ENCODE measurements at places on chromosomes 5 and 9. TPM values are rescaled to one million over a fixed set of nuclear protein-coding genes. Genes with fewer than 3 reads are reported as not detected.

Gene MTAP
- total RNA-seq = 12.9 TPM

Gene CDH9
- total RNA-seq = not detected

Gene ZNF879
- total RNA-seq = 2.4 TPM

Gene PTGDS
- 5.4 TPM for total RNA-seq

Gene RBM18
- 6.1 TPM for total RNA-seq

Gene SPATA31A5
- not detected for total RNA-seq

Gene CDKN2B
- 1.3 TPM for total RNA-seq

- H3K36me3 ChIP-seq = no peaks in the 10 kb centered on the region
- no peak overlapping the region for H3K4me3 ChIP-seq
- H3K4me1 ChIP-seq = peaks cover 32% of the 10 kb centered on the region
- DNase-seq = no peak
- peak overlapping the region; percentile 68 for H3K27ac ChIP-seq
Measured at GRCh38 chr9:1978941-1979340, 36.2 kb upstream of the SMARCA2 start.

- peaks cover 17% of the 10 kb centered on the region for H3K4me1 ChIP-seq
- no peak for DNase-seq
- H3K27me3 ChIP-seq = no peaks in the 10 kb centered on the region
- peak overlapping the region; percentile 80 for H3K27ac ChIP-seq
- no peak overlapping the region for H3K4me3 ChIP-seq
Measured at GRCh38 chr9:118331622-118332045, 627.4 kb downstream of the TLR4 start.

DNA sequence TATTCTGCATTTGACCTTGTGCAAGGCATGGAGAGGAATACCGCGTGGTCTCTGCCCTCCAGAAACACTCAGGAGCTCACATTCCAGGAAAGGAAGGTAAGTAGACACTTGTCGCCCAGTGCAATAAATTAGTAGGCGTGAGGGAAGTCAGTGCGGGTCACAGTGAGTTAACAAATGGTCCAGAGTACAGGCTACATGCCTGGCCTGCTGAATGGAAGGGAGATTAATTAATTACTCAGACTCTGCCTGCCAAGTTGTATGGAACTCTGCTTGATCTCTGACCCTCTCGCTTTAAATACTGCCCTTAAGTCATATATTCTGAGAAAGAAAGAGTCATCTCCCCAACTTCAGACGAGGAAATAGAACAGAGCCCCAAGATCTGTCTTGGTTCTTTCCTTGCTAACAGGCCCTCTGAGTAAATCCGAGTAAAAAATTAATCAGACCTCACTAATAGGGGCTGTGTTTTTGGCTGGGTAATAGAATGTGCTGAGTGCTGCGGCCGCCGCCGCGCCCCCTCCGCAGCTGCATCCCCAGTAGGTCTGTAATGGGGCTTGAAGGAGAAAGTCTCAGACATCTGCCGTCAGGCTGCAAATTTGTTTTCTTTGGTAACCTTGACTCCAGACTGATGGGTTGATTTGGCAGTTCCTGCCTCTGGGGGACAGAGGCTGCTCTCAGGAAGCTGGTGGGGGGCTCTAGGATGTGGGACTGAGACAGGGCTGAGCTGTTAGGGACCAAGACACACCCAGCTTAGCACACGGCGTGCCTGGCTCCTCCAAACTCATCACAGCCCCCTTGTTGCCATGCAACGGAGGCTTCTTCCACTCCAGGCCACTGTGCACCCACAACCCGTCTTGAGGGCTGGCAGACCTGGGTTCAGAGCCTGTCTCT lies 144.4 kb downstream of the NSG2 start:
- no peak overlapping the region for H3K4me3 ChIP-seq
- no peak for DNase-seq
- H3K27ac ChIP-seq = no peak overlapping the region
- H3K4me1 ChIP-seq = peaks cover 16% of the 10 kb centered on the region
- no peaks in the 10 kb centered on the region for H3K27me3 ChIP-seq

DNA sequence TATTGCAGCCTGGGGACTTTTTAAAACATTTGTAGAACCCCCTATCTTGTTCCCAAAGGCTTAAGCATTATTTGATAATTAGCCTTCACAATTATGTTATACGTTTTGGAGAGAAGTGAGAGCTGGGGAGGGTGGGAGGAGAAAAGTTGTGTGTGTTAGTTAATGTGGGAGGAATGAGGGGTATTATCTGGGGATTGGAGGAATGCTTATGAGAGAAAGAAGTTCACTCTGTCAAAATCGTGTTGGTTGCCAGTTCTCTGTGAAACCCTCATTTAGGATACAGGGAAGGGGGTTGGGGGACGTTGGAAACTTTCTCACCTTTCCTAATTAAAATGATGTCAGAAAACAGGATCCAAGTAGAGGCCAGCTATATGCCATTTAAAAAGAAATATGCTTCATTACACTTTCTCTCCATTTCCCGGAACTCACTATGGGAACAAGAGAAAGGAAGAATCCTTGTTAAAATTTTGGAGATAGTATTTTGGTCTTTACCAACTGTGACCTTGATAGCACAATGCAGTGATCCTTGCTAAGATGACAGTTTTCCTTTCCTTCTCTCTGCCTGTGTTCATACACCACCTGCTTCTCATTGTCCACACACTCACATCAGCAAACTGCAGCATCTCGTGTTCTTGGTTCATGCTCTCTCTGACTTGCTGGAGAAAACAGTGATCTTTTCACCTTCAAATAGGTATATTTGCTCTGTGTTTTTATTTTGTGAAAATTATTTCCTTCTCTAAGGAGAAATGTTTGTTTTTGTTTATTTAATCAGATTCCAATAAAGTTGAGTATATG lies 336.7 kb upstream of the CLINT1 start:
- H3K4me3 ChIP-seq = no peak overlapping the region
- no peaks in the 10 kb centered on the region for H3K4me1 ChIP-seq
- no peaks in the 10 kb centered on the region for H3K27me3 ChIP-seq
- DNase-seq = no peak

DNA sequence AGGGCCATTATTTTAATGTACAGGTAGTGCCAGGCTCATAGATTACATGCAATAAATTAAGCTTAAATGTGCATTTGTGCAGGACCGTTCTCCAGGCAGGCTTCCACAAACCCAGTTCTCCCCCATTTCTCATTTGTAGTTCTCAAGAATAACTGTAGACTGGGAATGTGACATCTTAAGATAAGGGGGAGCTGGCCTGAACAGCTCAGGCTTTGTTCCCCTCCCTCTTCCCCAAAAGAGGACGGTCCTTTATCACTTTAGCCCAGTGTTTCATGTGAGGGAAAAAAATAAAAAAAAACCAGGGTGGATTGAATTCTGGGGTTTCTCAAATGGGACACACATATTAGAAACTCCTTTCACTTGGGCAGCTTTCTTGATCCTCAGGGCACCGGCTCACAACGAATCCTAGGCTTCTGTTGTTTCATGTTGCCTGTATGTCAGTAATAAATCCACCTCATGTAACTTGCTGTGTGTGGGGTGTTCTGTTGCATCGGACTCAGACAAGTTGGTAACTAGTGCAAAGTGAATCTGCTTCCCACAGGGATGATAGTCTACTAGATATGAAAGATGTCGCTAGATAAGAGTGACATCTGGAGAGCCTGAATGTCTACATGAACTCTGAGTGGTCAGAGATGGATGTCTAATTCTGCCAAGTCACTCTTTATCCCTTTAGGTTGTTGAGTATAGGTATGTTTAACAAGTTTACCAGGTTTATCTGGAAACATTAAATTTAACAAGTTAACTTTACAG lies 2030.6 kb upstream of the NUDT12 start:
- no peaks in the 10 kb centered on the region for H3K27me3 ChIP-seq
- H3K4me3 ChIP-seq = no peak overlapping the region
- DNase-seq = no peak
- no peaks in the 10 kb centered on the region for H3K36me3 ChIP-seq
- no peak overlapping the region for H3K27ac ChIP-seq
- H3K4me1 ChIP-seq = no peaks in the 10 kb centered on the region

DNA sequence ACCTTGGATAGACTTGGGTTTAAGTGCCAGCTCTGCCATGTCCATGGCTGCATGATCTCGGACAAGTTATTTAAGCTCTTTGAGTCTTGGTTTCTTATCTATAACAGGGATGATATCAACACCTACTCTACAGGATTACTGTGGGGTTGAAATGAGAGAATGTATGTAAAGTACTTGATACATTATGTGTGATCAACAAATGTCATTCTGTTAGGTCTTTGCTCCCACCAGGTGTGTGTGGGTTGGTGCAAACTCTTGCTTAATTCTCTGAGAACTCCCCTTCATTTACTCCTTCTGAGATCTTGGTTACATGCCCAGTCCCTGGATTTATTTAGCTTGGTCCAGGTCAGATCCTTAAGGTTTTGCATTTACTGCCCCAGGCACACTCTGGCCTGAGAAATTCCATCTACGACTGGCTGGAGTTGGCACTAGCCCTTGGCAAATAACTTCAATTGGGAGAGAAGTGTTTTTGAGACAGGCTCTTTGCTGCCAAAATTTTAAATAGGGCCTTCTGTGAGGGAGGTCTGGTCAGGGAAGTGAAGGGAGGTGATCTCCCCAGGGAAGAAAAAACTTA lies 63.5 kb upstream of the KLF9 start:
- H3K27me3 ChIP-seq = no peaks in the 10 kb centered on the region
- H3K27ac ChIP-seq = peak overlapping the region; percentile 96
- DNase-seq = no peak
- no peak overlapping the region for H3K4me3 ChIP-seq
- no peaks in the 10 kb centered on the region for H3K36me3 ChIP-seq

DNA sequence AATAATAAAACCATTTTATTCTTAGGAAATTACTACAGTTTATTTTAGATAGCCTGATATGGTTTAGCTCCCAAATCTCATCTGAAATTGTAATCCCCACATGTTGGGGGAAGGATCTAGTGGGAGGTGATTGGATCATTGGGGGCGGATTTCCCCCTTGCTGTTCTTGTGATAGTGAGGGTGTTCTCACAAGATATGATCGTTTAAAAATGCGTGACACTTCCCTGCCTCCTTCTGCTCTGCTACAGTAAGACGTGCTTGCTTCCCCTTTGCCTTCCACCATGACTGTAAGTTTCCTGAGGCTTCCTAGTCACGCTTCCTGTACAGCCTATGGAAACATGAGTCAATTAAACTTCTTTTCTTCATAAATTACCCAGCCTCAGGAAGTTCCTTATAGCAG lies 122.4 kb upstream of the FGF10 start:
- no peak for DNase-seq
- no peaks in the 10 kb centered on the region for H3K27me3 ChIP-seq
- no peaks in the 10 kb centered on the region for H3K36me3 ChIP-seq
- H3K4me1 ChIP-seq = no peaks in the 10 kb centered on the region
- H3K4me3 ChIP-seq = no peak overlapping the region

- H3K36me3 ChIP-seq = no peaks in the 10 kb centered on the region
- no peak for DNase-seq
- H3K27ac ChIP-seq = no peak overlapping the region
- H3K27me3 ChIP-seq = no peaks in the 10 kb centered on the region
- no peak overlapping the region for H3K4me3 ChIP-seq
- H3K4me1 ChIP-seq = no peaks in the 10 kb centered on the region
Measured at GRCh38 chr9:85142968-85143367, 473.4 kb downstream of the NTRK2 start.

DNA sequence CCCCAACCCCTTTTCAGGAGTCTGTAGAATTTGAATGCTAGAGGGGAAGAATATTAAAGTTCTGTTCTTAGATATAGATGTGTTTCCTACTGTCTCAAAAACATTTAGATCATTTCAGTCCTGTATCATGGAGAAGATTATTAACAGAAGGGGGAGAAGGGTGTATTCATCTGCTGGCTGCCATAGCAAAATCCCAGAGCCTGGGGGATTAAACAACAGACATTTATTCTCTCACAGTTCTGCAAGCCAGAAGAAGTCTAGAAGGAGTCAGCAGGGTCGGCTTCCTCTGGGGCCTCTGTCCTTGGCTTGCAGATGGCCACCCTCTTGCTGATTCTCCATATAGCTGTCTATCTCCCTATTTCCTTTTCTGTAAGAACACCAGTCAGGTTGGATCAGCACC lies 150.1 kb upstream of the OTULINL start:
- no peaks in the 10 kb centered on the region for H3K4me1 ChIP-seq
- peaks cover 3% of the 10 kb centered on the region for H3K36me3 ChIP-seq
- no peak overlapping the region for H3K27ac ChIP-seq
- DNase-seq = no peak
- H3K4me3 ChIP-seq = no peak overlapping the region

DNA sequence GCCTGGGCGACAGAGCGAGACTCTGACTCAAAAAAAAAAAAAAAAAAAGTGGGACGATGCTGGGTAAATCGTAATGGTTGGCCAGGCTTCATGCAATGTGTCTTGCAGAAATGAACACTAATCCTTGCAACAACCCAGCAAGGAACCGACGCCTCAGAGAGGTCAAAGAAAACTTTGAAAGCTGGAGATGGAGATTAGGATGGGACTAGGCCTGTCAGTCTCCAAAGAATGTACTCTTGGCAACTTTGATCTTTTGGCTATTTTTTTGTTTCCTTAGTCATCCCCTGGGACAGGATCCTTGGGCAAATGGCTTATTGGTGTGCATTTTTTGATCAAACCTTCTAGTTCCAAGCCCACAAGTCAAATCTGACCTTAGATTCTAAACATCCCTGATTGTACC lies 10.6 kb upstream of the PWWP2A start:
- no peak for DNase-seq
- H3K4me1 ChIP-seq = no peaks in the 10 kb centered on the region
- no peak overlapping the region for H3K27ac ChIP-seq
- H3K4me3 ChIP-seq = no peak overlapping the region
- H3K27me3 ChIP-seq = no peaks in the 10 kb centered on the region

DNA sequence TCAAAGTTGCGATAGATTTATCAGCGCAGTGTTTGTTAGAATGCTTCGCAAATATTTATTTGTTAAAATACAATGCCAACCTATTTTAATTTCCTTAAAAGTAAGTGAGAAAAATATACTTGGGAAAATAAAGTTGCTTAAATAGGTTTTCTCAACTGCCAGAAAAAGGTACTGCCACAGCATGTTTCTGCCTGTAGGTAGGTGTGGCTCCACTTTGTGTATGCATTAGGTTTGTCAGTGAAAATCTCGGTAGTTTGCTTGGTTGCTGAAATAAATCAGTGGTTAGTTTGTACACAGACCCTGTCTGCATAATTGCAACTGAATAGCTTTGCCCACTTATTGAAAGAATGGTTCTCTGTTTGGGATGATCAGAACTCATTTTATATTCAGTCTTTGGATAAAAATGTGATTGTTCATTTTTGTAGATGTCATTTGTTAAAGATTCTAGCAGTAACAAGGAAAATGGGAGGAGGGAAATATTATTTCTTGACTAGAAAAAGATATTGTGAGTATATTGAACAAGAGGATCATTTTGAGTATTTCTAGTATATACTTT lies 25.7 kb downstream of the C9orf85 start:
- H3K27ac ChIP-seq = no peak overlapping the region
- no peaks in the 10 kb centered on the region for H3K27me3 ChIP-seq
- H3K4me1 ChIP-seq = peaks cover 3% of the 10 kb centered on the region
- no peak for DNase-seq
- H3K36me3 ChIP-seq = no peaks in the 10 kb centered on the region

GRCh38 chr9:100581661-100582060 lies 3.8 kb downstream of the CAVIN4 start:
- no peaks in the 10 kb centered on the region for H3K27me3 ChIP-seq
- no peak overlapping the region for H3K27ac ChIP-seq
- no peaks in the 10 kb centered on the region for H3K36me3 ChIP-seq

GRCh38 chr9:101590901-101591300 lies 3.9 kb downstream of the PPP3R2 start:
- no peaks in the 10 kb centered on the region for H3K4me1 ChIP-seq
- DNase-seq = no peak
- H3K27me3 ChIP-seq = no peaks in the 10 kb centered on the region
- no peak overlapping the region for H3K4me3 ChIP-seq
- H3K36me3 ChIP-seq = no peaks in the 10 kb centered on the region
- H3K27ac ChIP-seq = no peak overlapping the region

- no peak for DNase-seq
- H3K36me3 ChIP-seq = no peaks in the 10 kb centered on the region
- no peak overlapping the region for H3K4me3 ChIP-seq
Measured at GRCh38 chr9:121718084-121718483, 66.7 kb downstream of the DAB2IP start.

Measured in liver (tissue), 10 donors.